Cardiac muscle cell (in vitro differentiated cells and primary cell): ENCODE measurements at places on chromosomes 12 and 14.

- no peak for DNase-seq
Observed at GRCh38 chr14:69262516-69262915, 2.6 kb downstream of the GALNT16 start.

DNA sequence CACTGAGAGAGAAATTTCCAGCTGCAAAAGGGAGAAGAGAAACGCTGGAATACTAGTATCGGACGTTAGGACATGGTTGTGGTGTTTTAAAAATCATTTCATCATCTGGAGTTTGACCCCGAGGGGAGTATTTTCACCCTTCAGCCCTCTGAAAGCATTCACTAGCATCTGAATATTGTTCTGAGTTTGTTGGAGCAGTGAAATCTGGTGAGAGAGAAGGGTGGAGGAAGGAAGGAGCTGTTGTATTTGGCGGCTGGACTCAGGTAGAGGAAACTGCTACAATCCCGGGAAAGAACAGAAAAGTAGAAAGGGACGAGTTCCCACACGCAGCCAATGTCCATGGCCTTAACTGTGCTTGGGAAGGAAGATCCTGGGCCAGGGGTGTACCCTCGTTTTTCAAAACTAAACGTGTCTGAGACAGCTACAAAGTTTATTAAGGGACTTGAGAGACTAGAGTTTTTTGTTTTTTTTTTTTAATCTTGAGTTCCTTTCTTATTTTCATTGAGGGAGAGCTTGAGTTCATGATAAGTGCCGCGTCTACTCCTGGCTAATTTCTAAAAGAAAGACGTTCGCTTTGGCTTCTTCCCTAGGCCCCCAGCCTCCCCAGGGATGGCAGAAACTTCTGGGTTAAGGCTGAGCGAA, 896 bp upstream of the CDKN1B start:
- DNase-seq: no peak

- no peak for DNase-seq
Observed at GRCh38 chr14:75064205-75064567, 362 bp upstream of the ACYP1 start.

DNA sequence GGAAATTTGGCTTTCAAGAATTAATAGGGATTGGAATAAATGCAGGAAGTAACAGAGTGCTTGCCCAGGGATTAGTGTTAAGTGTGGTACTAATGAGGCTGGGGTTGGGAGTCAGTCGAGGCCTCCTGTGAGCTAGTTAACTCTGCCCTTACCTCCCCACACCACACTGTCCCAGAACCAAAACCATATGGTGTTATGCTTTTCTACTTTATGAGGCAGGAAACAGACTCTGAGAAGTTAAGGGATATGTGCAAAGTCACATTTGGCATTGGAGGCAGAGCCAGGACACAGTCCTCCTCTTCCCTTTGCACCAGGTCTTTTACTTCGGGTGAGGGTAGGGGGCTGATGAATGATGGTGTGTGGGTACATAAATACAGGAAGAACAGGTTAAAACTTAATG, 41.9 kb downstream of the PELI2 start:
- DNase-seq: no peak

DNA sequence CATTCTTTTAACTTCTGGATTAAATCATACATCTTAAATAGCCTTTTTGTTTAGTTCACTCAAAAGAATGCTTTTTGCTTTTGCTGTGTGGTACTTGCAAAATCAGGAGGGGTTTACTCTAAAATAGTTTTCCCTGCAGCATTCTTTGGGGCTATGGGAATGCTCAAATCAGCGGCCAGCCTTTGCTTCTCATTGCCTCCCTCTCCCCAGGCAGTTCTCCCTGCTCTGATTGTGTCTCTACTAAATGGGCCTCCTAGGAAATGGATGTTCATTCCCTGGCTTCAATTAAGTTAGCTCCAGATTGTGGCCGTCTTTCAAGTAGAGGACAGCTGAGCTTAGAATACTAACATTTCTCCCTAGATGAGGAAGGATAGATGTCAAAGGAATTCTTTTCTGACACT, 4.4 kb downstream of the TULP3 start:
- no peak for DNase-seq

DNA sequence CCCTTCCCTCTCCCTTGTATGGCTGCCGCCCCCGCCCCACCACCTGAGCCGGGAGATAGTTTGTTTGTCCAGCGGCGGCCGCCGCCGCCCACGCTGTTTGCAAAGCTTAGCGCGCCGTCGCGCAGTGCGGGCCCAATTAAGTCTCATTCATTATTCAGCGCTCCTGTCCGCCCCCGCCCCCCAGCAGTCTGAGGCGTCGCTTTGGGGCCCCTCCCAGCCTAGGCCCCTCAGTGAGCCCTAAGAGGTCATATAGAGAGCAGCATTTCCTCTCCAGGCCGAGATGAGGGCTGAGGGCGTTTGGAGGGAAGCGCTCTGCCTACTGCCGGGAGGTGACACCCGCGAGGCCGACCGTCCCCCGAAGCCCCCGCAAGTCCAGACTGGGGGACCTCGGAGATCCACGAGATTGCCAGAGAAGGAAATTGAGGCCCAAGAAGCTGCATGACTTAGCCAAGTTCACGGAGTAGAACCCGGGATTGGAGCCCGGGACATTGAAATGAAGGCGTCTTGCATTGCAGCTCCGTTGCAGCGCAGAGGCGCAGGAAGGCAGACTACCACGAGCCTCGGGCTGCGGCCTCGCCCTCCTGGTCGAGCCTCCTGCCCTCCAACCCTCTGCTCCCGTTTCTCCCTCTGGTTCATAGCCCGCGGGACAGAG, at the start of gene DNAJC22:
Gene DNAJC22, plus strand, starts transcription at position 230 of the 652 bp plus-strand sequence. CDS start 1,985 bp downstream, outside the sequence.
- peak; percentile 34 for DNase-seq

GRCh38 chr14:74444866-74445265, 18.9 kb upstream of the SYNDIG1L start:
- no peak for DNase-seq

GRCh38 chr12:6405963-6406362, 22.0 kb downstream of the LTBR start:
- DNase-seq: no peak

DNA sequence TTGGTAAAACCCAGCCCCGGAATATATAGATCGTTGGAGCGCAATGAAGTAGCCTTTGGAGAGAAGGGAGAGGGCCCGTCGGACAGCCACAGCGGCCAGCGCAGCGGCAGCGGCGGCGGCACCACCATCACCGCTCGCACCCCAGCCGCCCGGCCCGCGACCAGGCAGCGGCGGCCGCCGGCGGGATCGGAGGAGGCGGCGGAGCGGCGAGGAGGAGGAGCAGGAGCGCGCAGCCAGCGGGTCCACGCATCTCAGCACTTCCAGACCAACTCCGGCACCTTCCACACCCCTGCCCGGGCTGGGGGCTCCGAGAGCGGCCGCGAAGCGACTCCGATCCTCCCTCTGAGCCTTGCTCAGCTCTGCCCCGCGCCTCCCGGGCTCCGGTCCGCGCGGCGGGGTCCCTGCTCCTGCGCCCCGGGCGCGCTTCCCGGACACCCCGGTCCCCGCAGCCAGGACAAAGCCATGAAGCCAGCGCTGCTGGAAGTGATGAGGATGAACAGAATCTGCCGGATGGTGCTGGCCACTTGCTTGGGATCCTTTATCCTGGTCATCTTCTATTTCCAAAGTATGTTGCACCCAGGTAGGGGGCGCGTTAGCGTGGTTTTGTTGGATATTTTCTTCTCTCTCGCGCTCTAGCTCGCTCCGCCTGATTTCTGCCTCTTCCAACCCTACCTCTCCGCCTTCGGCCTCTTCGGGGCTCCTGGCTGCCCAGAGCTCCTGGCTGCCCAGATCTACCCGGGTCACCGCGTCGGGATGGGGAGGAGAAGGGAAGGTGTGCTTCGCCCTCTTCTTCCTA, 400 bp downstream of the CHST11 start:
- peak; percentile 80 for DNase-seq

GRCh38 chr12:45446013-45446412, 230.1 kb downstream of the ANO6 start:
- DNase-seq: no peak

- no peak for DNase-seq
Observed at GRCh38 chr12:95118788-95119179, 45.4 kb upstream of the NR2C1 start.

- no peak for DNase-seq
Observed at GRCh38 chr12:128524439-128524838, 257.5 kb downstream of the TMEM132C start.

- no peak for DNase-seq
Observed at GRCh38 chr12:124780752-124781685, 82.6 kb downstream of the SCARB1 start.

DNA sequence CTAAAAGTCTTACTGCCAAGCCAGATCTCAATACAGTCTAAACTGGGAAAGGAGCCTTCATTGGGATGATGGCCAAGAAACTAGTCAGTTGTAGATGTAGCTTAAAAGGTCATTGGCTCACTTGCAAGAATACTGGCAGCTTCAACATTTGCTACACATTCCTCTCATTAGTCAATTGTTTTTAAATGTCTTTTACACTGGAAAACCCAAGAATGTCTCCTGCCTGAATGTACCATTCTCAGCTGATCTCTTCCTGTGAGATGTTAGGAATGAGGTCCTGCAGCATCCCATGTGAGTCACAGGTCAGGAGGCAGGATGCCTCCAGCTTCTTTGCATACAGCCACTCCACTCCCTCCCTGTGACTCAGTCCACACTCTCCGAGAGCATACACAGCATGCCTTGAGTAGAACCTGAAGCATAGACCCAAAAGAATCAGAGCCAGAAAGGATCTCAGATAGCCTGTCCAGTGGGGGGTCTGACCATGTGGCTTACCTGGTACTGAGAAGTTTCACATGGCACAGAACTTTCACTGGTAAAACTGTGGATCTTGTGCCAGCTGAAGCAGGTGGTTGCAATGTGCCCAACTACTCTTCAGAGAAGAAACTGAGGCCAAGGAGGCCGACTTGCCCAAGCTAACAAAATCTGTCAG, 56.0 kb upstream of the HECTD1 start:
- DNase-seq: peak; percentile 98
